Muscle of back (tissue), 13 donors: ENCODE measurements at places on chromosomes 12 and 14. TPM values are rescaled to one million over a fixed set of nuclear protein-coding genes. Genes with fewer than 3 reads are reported as not detected.

DNA sequence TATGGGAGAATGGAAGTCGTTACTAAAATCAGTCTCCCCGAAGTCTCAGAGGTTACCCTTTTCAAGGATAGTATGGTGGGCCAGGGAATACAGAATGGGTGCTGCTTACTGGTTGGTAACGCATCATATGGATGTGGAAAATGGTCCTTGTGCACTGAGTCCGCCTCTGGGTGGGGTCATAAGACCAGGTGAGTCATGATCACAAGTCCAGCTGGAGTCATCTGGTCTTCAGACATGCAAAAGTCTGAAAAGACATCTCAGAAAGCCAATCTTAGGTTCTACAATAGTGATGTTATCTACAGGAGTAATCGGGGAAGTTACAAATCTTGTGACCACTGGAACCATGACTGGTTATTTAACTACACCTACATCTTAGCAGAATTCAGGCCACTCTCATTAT, 71.9 kb upstream of the TCL1B start:
- DNase-seq, result no peak

GRCh38 chr12:69389831-69390230, 30.3 kb downstream of the YEATS4 start:
- peak; percentile 21 for DNase-seq

DNA sequence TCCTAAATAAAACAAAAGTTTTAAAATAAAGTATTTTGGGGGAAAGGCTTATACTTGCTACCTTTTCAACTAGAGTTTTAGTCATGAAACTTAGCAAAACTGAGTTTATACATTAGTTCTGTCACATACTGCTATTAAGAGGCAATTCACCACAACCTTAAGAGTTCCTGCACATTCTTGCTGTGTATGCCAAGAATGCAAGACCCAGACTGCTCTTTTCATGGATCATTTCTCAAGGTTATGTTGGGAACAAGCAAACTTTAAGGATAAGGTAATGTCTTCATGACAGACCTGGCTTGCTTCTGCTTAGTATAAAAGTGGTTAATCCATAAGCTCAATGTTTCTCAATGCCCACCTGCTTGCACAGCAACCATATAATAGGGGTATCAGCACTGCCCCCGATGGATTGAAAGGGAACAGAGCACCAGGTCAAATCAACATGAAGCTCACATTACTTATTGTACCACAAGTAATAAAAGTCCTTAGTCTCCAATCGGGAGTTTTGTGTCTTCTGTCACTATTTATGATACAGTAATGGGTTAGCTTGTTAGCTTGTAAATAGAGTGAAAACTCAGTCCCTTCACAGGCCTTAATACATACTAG, 67.6 kb downstream of the KIF21A start:
- DNase-seq, result no peak

- no peak for DNase-seq
These were observed 126.4 kb downstream of the SCN8A start for GRCh38 chr12:51717326-51717925.

DNA sequence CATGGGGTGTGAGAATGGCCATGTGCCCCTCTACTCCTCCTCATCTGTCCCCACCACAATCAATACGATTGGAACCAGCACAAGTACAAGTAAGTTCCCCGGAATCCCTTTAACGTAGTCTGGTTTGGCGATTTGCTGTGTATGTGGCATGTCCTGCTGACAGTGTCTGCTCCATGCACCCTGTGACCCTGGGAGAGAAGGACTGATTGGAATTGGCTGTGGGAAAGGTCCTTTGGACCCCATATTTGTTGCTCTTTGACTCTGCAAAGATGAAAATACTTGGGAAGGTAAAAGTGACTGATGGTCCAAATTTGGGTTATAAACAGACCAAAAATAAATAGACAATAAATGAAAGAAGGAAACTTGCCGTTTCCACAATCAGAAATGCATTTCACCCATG, 135.6 kb downstream of the SAMD4A start:
- no peak for DNase-seq

DNA sequence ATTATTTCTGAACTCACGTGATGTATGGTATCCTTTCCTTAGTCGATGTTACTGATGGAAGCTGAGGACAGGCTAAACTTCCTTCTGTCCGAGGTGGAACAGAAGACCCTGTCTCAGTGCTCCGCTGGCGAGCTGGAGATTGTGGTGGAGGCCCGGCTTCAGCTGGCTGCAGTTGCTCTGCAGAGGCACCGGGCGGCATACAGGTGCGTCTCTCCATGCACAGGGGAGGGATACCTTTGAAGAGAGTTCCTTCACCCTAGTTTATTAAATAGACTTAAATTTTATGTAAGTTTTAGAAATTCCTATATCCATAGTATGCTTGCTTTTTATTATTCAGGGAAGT, 186.7 kb upstream of the NEDD1 start:
- no peak for DNase-seq

- no peak for DNase-seq
These were observed 41.4 kb downstream of the FUT8 start for GRCh38 chr14:65453807-65454480.

DNA sequence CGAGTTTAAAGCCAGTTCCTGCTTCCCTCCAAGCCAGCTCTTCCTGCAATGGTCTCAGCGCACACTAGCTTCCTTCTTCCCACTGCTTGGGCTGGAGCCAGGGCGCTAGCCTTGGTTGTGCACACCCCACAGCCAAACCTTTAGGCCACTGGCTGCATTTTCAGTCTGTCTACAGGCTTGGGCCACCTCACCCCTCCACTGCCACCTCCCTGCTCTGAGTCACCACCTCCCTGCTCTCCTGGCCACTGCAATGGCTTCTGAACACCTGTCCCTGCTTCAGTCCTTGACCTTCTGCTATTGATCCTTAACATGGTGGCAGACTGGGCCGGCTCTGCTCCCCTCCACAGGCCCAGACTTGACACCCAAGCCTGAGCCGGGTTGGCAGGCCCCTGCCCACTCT, 151.1 kb downstream of the RBM19 start:
- DNase-seq, result no peak

The SINHCAF gene
- polyA plus RNA-seq, result 53.9 TPM

The MYF6 gene
- polyA plus RNA-seq, result 71.6 TPM
